NCI-H1048 (cell line): ENCODE measurements at places on chromosomes 3 and 15.

- DNase-seq, result no peak
Observed at GRCh38 chr3:178079966-178080365, 456.3 kb upstream of the KCNMB2 start.

DNA sequence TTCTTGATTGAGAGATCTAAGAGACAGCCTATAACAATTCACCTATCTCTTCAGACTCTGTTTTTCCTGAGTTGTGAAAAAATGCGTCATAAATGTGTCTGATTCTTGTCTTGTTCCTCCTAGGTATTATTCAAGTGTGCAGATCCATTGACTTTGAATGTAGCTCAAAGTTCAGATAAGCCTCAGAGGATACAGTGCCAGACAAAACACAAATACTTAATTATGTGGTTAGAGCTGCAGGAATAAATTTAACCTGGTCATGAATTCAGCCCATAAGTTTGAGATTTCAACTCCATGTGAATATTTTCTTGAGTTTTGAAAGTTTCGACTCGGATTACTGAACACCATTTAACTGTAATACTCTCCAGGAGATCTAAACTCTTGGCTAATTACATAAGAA lies 174.0 kb downstream of the ECT2 start:
- no peak for DNase-seq

GRCh38 chr15:97866959-97867358 lies 93.5 kb upstream of the ARRDC4 start:
- no peak for DNase-seq

DNA sequence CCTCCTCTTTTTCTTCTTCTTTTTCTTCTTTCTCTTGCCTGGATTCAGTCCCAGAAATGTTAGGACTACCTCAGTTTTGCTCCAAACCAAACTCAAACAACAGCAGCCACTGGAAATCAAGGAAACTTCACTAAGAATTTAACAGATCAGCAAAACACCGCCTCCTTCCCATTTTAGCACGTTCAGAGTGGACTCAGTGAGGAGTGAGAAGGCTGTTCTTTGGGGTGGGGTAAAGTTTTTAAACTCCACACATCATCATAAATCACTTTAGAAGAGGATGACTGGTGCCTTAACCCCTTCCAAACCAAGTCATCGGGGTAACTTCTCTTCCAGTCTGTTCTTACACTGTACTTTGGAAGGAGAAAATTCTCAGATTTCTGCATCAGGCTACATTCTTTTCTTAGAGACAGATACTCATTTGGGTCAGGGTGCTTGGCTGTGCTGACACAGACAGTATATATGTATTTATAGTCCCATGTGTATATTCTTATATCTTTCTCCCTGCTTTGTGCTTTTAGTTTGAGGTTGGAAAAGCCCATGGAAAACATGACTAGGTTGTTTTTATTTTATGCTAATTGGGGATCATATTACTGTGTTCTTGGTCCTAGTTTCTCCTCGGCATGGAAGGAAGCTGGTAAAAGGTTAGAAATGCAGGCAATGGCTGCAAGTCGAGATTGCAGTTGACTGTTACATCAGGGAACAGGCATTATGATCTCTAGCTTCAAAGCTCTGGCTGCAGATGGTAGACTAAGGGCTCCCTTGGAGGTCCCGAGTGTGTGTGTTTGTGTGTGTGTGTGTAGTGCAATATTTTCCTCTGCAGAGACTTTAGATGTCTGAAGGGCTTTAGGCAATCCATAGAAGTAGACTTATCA lies at the start of gene CCDC80:
Gene CCDC80 (minus strand): TSS at position 214 of the 872 bp plus-strand sequence. CDS start 1,238 bp downstream, outside the sequence.
- DNase-seq, result no peak

GRCh38 chr3:171672538-171672937 lies 137.7 kb downstream of the PLD1 start:
- DNase-seq, result no peak

DNA sequence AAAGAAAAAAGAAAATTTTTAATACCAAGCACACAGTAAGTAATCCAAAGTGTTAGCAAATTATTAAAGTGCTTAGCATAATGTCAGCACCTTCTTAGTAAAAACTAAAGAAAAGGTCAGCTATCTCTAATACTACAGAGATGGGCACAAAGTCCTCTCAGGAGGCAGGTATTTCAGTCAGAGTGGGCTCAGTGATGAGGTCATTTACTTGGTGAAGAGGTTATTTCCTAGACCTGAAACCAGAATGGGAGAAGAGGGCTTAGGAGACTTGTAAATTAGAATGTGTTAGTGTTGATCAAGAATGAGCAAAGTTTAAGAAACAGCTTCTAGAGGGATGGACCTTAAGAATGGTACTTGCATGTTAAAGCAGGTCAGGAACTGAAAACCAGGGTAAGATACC lies 8.7 kb upstream of the PKM start:
- no peak for DNase-seq

DNA sequence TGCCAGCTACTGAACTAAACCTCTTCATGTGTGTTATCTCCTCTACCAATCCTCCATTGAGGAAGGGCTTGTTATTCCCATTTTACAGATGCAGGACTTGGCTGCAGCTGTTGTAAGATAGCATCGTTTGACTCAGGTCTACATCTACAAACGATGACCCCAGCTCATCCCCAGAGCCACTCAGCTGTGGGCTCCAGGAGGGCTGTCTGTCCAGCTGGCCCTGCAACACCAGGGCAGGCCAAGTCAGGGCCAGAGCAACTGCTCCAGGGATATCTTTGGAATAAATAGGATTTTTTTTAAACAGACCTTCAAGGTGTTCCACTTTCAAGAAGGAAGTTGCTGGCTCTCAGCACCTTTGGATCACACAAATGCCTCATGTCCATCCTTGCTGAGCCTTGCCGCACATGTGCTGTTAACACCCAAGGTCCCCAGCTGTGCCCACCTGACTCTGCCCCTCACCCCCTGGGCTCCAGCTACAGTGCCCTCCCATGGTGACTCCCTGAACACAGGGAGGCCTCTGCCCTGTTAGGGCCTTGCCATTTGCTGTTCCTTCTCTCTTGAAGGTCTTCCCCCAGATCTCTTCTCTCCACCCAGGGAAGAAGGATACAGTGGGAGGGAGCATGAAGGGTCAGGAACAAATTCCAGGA lies 31.0 kb downstream of the ALDH1L1 start:
- no peak for DNase-seq

- no peak for DNase-seq
Observed at GRCh38 chr15:73183071-73183470, 130.8 kb downstream of the NEO1 start.

- DNase-seq, result no peak
Observed at GRCh38 chr15:52749258-52749657, 40.9 kb downstream of the ONECUT1 start.

DNA sequence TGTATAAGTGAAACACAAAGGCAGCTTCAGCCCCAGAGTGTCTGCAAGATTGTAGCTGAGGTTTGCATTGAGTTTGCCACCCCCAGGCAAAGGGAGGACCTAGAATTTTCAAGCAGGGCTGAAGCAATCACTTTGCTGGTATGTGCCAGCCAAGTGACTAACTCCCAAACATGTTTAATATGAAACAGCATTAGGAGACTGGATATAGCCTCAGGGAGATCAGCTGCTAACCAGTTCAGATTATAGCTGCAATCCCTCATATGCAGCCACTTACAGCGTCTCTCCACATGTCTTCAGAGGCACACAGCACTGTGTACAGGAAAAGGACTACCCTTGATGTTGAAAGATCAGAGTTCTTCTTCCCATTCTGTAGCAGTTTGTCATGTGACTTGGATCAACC lies 38.4 kb upstream of the PPP2R3A start:
- no peak for DNase-seq

DNA sequence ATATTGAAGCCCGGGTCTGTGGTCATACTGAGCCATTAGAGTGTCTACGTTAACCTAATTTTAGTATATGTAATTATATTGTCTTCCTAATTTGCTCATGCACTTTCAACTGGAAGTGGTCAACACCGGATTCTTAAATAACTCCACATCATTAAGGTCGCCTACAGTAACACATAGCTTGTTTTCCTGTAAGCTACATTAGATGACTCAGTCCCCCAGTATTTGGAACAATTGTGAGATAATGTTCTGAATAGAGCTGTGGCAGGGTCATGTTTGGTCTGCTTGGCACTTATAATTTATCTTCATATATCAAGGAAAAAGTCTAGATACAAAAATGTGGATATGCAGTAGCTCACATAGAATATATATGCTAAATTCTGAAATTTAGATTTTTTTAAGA lies 486.2 kb downstream of the IGSF11 start:
- DNase-seq, result no peak

- DNase-seq, result no peak
Observed at GRCh38 chr3:118802325-118803095, 232.1 kb downstream of the IGSF11 start.

DNA sequence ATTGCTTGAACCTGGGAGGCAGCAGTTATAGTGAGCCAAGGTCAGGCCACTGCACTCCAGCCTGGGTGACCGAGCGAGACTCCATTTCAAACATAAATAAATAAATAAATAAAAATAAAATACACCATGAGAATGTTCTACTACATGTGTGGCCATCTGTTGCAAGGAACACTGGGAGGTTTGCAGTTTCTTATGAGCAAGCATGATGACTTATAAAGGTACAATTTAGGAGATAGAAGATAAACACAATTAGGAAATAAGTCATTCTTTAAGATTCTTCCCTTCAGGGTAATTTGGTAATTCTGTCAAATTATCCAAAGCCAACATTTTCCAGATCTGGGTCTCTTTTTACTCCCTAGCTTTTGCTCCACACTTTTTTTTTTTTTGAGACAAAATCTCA lies 13.4 kb downstream of the HTR3C start:
- no peak for DNase-seq

- DNase-seq, result no peak
Observed at GRCh38 chr3:46559091-46559704, 6.9 kb downstream of the LRRC2 start.

GRCh38 chr3:41893977-41894376 lies 67.9 kb downstream of the ULK4 start:
- no peak for DNase-seq

GRCh38 chr3:32184187-32184730 lies 54.2 kb upstream of the CMTM8 start:
- no peak for DNase-seq

GRCh38 chr3:55427739-55428138 lies 59.4 kb downstream of the WNT5A start:
- DNase-seq, result no peak

GRCh38 chr3:125406070-125406469 lies 30.9 kb upstream of the ZNF148 start:
- DNase-seq, result no peak

- no peak for DNase-seq
Observed at GRCh38 chr3:54372232-54372631, 249.9 kb downstream of the CACNA2D3 start.

DNA sequence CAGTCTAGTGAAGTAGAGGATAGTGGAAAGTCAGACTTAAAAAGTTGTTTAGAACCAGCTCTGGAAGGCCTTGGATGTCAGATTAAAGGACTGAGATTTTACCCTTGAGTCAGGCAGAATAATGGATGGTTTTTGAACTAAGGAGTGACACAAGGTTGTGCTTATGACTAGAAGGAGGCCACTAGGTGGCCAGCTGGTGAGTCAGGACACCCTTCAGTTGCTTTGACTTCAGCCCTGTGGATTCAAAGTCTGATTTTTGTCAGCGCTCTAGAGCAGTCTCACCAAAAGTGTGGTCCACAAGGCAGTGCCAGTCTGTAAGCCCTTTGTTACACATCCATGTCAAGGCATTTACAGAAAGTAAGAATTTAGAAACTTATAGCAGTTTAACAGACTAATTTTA lies 3.8 kb upstream of the GABPB1 start:
- no peak for DNase-seq

DNA sequence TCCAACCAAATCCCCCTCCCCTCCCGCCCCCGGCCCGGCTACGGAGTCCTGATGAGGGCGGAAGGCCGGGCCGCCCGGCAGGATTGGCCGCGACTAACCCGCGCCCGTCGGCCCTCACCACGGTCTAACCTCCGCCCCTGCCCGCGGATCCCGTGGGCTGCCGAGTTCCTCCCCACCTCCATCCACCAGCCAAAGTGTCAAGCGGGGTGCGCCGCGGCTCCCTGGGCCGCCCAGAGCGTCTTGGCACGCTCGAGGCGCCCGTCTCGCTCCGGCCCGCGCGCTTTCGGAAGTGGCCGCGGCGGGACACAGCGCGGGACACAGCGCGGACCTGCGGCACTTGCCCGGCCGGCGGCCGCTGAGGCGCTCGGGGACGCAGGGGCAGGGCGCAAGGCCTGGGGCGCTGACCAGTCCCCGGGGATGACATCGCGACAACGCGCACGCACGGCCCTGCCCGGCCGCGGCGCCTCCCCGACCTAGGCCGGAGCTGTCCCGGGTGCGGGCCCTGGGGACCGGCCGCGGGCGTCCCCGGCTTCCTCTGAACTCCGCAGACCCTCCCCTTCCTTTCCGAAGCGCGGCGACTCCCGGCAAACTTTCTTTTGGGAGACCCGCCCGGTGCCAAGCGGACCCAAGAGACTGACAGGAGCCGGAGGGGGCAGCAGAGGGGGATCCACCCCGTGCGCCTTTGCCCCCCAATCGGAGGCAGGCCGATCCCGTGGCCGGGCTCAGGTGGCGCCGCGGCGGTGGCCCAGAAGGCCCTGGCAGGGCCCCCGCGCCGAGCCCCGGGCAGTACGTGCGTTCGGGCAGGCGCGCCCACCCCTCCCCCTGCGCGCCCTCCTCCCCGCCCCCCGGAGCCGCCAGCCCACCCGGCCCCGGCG lies 112.8 kb upstream of the ICE2 start:
- DNase-seq, result no peak

DNA sequence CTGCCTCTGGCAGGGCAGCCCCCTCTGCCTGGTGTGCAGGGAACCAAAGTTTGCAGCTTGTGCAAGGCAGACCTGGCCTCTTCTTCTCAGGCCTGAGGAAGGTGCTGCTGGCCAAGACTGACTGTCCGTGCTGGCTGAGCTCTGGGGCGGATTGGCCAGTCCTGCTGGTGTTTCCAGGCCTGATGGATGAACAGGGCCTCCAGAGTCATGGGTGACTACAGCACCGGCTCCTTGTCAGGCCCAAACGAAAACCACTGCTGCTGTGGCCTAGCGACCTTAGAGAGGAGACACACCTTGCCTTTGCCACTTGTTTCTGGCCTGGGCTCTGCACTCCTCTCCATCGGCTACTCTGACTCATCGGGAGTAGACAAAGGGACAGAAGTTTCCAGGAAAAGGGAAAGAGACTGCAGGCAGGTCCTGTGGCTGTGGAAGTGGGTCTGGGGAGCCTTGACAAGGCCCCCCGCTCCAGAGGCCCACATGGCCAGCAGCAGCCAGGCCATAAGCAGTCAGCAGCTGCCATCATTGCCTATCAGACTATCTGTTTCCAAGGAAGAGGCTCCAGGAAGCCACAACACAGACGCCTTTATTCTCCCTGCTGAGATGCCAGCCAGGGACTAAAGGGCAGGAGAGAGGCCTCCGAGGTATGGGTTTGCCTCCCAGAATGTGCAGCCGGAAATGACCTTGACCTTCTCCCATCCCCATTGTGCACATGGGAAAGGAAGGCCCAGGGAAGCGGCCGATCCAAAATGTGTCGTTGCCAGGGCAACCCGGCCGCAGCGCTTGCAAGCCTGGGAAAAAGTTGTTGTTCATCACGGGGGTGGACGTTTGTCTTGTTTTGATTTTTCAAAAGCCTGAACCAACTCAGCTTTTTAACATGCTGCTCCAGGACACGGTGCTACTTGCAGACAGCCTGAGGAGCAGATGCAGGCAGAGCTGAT lies 160.5 kb downstream of the CHSY1 start:
- DNase-seq, result no peak

- no peak for DNase-seq
Observed at GRCh38 chr3:132984181-132984580, 54.0 kb upstream of the TMEM108 start.

- DNase-seq, result no peak
Observed at GRCh38 chr3:130548356-130548755, 31.4 kb downstream of the COL6A6 start.
